AG08396 (cell line): ENCODE measurements at places on chromosomes 4 and X.

DNA sequence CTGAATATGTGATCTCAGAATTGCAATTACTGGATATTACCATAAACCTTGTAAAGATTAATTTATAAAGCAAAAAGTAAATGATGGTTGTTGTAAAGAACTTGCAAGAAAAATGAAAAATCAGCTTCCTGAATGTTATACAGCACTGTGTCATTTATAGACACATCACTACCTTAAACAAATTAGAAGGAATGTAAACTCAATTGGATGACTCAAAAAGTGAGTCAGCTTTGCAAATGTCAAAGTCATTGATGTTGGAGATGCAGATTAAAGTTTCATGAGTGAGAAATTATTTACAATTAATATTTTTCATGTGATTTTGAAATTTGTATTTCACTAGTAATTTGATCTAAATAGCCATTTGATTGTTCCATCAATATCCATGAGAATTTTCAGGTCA lies 193.2 kb downstream of the RAPGEF2 start:
- peak; percentile 51 for DNase-seq

DNA sequence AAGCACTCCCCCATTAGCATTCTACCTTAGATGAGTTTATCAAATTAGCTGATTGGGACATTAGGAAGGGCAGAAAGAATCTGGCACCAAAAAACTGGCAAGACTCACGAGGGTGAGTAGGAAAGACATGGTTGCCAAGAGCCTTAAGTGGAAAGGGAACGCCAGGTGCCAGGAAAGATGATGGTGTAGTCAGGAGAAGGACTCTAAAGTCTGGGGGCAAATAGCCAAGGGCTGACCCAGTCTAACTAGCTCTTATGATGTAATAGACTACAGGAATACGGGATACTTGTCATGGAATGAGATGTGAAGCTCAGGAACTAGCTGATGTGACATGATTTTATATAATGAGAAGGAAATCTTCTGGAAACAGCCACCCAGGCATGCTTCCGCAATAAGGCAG lies 94.8 kb downstream of the MBNL3 start:
- DNase-seq = no peak

- peak; percentile 29 for DNase-seq
Measured at GRCh38 chrX:78708262-78708661, 39.3 kb upstream of the LPAR4 start.

DNA sequence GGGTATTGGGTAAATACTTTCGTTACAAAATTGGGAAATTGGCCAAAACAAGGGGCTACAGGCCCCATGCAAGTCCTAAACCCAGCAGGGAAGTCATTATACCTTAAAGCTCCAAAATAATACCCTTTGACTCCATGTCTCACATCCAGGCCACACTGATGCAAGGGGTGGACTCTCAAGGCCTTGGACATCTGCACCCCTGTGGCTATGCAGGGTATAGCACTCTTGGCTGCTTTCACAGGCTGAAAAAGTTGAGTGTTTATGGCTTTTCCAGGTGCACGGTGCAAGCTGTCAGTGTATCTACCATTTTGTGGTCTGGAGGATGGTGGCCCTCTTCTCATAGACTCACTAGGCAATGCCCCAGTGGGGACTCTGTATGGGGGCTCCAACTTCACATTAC lies 326.5 kb downstream of the TEX13C start:
- DNase-seq = no peak

- DNase-seq = peak; percentile 53
Measured at GRCh38 chr4:123986268-123986798, 589.7 kb downstream of the SPRY1 start.

GRCh38 chr4:185702147-185702663 lies 109.8 kb downstream of the SORBS2 start:
- DNase-seq = no peak

GRCh38 chrX:56762707-56763555 lies 33.9 kb downstream of the NBDY start:
- peak; percentile 2 for DNase-seq

DNA sequence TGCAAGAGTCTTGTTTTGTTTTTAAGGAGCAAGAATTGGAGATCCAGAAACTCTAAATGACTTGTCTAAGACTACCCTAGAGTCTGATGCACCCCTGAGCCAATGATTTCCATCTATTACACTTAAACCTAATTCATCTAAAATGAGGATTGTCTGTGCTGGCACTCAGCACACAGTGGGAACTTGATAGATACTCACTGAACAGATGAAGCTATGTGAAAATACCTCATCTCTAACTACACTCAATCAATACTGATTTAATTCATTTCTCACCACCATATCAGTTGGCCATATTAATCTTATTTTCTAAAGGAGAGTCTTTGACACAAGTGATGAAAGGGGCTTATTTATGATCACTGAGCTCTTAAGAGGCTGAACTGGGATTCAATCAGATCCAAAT lies 262.1 kb downstream of the HS3ST1 start:
- no peak for DNase-seq

DNA sequence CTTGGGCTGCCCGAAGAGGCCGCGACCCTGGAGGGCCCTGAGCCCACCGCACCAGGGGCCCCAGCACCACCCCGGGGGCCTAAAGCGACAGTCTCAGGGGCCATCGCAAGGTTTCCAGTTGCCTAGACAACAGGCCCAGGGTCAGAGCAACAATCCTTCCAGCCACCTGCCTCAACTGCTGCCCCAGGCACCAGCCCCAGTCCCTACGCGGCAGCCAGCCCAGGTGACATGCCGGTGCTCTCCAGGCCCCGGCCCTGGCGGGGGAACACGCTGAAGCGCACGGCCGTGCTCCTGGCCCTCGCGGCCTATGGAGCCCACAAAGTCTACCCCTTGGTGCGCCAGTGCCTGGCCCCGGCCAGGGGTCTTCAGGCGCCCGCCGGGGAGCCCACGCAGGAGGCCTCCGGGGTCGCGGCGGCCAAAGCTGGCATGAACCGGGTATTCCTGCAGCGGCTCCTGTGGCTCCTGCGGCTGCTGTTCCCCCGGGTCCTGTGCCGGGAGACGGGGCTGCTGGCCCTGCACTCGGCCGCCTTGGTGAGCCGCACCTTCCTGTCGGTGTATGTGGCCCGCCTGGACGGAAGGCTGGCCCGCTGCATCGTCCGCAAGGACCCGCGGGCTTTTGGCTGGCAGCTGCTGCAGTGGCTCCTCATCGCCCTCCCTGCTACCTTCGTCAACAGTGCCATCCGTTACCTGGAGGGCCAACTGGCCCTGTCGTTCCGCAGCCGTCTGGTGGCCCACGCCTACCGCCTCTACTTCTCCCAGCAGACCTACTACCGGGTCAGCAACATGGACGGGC lies 579 bp downstream of the ABCD1 start:
- no peak for DNase-seq

- no peak for DNase-seq
Measured at GRCh38 chr4:173910891-173911290, 372.6 kb downstream of the FBXO8 start.

- DNase-seq = no peak
Measured at GRCh38 chr4:56222514-56222913, 164.8 kb downstream of the AASDH start.

- DNase-seq = no peak
Measured at GRCh38 chr4:157776930-157777528, 395.8 kb downstream of the GASK1B start.

DNA sequence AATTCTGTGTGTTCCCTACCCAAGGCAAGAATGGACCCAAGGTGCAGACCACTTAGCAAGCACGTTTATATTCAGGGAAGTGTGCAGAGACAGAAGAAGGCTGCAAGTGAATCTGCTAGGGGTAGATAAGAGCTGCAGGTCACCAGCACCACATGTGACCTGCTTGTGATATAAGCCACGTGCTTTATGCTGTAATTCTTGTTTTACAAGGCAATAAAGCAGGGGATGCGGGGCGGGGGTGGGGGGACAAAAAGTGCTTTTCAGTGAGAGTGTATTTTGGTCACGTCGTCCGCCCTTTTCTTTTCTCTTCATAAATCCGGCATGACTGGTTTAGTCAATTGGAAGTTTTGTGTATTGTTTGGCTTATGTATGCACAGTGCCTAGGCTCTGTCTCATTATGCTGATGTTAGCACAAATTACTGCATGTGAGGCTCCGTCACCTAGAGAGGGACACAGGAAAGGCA lies 192.7 kb downstream of the RBMX2 start:
- DNase-seq = no peak

DNA sequence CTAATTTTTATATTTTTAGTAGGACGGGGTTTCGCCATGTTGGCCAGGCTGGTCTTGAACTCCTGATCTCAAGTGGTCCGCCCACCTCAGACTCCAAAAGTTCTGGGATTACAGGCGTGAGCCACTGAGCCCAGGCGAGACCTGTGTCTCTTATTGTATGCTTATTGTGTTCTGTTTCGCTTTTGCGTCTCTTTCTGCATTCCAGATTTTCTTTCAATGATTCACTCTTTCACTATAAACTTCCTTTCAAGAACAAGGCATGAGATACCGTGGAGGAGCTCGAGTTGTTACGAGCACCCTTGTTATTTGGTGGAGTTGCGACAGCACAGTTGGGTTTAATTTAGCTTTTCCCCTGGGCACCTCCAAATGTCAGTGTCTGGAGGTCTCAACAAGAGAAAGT lies 366.7 kb upstream of the FAT1 start:
- peak; percentile 12 for DNase-seq

- peak; percentile 41 for DNase-seq
Measured at GRCh38 chr4:53240573-53240972, 125.3 kb downstream of the SCFD2 start.

DNA sequence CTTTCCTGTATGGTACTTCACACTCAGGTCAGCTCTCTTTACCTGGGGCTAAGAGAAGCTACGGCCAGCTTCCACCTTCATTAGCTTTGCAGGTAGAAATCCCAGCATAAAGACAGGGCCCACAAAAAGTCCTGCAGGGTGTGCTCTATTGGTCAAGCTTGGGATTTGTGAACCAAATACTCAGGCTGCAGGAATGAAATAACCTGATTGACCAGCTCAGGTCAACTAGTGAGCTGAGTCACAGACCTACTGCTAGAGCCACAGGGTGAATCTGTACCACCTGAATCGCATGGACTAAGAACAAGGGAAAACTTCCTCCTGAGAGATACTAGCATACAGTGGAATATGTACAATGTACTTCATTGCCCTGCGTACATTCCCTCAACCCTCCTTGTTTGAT lies 172.2 kb downstream of the HHIP start:
- no peak for DNase-seq

DNA sequence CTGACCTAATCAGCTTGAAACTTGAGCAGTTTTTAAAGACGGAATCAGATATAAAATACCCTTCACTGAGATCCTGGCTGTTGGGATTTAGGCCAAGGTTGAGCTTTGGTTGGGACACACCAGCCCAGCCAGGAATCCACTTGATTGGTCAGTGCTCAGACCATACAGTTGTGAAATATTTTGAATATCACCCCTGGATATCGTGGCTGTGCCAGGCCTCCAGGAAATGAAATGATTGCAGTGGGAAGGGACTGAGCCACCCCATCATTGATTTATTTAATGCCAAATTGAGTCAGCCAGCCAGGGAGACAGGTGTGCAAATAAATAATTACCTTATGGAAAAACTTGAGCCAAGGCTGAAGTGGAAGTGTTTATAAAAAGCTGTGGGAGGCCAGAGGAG lies 128.4 kb upstream of the SCML1 start:
- DNase-seq = no peak

DNA sequence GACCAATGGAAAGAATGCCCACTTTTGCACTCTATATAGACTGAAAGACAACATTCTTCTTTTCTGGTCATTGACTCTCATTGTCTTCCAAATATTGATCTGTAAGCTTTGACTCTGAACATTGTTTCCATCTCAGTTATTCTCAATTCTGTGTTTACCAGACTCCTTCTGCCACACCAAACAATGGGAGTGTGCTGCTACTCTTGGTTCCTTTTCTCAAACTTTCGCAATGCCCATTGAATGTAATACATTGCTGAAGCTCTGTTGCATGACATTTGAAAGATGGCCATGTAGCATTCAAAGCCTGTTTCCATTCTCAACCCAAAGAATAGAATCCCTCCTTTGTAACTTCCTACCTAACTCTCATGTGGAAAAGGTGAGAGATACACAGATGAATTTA lies 136.2 kb downstream of the BTC start:
- no peak for DNase-seq

DNA sequence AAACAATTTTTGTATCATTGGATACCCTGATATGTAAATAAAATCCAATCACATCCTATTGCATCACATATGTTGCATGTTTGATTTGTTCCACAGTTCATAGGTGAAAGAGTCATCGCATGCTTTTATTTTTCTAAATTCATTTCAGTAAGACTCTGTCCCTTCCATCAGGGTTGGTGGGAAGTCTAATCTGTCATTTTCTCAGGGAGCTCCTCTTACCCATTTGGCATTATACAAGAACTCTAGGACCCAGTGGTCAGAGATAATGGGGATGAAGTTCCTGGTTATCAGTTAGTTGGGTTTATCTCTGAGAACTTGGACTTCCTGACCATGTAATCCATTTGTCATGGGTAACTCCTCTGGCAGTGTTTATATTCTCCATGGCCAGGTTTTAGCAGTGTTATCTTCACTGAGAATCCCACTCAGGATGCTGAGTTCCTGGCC lies 227.1 kb upstream of the JADE1 start:
- DNase-seq = no peak

- DNase-seq = peak; percentile 11
Measured at GRCh38 chrX:30570505-30570904, 7.1 kb downstream of the TASL start.

GRCh38 chr4:56540826-56541225 lies 35.2 kb downstream of the ARL9 start:
- no peak for DNase-seq

DNA sequence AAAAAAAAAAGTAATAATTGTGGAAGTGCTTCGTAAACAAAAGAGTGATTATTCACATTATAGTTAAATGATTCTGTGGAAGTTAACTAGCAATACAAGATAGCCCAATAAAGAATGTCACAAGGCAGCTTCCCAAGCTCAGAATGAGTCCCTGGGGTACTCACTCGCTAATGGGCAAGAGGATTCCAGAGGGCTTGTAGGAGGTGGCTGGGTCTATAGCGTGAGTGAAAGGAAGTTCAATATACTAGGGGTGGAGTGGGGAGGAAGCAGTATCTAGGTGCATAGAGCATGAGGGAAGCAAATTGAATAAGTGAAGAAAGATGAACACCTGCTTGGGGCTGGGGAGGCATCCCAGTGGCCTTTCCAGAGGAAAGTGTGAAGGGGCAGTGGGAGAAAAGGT lies 42.5 kb downstream of the RTL5 start:
- no peak for DNase-seq

DNA sequence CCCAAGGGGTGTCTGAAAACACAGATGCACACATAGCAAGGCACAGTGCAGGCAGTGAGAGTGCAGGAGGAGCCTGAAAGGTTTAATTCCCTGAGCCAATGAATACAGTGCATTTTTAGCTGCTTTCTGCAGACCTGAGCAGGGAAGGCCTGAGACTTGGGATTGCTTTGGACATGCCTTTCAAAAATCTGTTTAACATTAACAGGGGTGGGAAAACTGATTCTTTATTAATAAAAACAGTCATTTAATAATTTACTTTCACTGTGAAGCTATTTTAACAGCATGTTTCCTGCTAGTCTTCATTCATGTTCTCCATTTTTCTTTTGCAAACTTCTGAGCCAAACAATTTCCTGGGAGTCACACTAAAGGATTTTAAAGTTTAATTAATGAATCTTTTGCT lies 488.1 kb downstream of the SMARCA1 start:
- DNase-seq = no peak
